Retina (tissue), 1 donor: ENCODE measurements at places on chromosomes 13 and 19.

DNA sequence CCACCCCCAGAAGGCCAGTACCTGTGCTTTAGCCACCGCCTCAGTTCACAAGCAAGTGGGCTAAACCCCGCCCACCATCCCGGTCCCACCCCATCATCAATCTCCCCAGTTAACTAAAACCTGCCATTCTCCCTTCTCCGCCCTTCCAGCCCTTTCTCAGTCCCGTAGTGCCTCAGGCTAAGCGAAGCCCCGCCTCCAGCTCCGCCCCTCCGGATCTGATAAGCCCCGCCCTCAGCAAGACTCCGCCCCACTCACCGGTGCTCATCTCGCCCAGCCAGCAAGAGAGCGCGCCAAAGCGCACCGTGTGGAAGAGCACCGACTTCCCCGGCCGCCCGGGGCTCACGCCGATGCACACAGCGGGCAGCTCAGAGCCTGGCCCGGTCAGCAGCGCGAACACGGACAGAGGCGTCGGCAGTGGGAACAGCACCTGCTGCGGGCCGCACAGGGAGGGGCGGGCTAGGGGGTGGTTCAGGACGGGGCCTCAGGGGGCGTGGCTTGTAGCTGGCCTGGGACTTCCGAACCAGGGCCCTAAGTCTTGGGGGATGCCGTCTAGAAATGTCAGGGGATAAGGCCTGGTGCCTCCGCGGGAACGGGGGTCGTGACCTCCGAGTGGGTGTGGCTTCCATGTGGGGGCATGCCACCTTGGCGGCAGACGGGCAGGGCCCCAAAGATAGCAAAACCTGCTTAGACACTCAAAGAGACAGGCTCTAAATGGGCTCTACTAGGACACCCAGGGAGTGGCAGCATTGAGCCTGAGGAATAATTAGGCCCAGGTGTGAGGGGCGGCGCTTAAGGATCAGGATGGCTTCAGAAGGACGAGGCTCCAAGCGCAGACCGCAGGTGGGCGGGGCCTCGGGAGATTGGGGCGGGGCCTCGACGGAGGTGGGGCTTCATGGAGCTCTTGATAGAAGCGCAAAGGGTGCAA is 21.4 kb downstream of the MAP4K1 start:
- DNase-seq = peak; percentile 85

- DNase-seq = no peak
These were observed 37.9 kb downstream of the N4BP2L1 start for GRCh38 chr13:32390048-32390447.

DNA sequence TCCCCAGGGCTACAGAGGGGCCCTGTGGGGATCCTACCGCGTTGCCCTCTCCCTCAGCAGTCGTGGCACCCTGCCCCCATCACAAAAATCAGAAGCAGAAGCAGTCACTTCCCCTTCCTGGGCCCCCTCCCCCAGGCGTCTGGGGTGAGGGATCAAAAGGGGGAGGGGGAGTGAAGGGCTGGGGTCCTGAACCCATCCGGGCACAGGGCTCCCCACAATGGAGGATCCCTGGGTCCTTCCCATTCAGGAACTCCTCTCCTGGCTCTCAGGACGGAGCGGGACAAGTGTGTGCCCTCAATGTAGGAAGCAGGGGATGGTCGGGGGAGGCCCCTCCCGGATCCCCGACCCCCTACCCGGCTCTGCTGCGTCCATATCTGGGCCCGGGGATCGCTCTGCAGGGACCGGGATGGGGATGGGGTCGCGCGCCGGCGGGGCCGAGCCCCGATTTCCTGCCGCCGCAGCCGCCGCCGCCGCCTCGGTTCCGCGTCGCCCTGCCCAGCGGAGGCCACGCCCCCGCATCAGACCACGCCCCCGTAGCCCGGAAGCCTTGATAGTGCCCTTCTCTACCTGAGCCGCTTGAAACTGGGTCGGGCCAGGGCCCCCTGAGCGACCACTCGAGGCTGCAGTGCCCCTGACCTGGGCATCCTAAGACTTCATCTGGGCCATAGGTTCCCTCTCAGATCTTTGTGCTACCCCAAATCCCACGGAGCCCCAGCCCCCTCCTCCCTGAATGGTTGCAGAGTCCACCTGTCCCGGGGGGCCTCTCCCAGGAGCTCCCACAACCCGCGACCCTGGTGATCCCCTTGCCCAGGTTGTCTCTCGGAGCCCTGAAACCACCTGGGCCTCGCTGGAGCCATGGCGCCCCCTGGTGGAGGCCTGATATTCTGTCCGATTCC is at the start of gene GMIP:
Gene GMIP, minus strand, starts transcription at position 500 of the 896 bp plus-strand sequence. Its CDS starts 128 bp downstream, at position 372.
- peak; percentile 88 for DNase-seq

DNA sequence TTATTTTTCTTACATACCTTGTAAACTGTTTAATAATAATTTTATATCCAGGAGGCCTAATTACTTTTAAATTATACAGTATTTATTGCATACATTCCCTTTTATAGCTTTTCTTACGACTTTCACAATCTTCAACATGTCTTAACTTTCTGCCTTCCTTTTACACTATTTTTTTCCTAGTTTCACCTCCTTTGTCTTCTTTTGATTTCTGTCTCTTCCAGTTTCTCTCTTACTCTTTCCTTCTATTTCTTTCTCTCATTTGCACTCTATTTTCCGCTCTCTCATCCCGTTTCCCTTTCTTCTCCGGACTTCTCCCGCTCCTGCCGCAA is 11.5 kb downstream of the ZNF552 start:
- no peak for DNase-seq

- DNase-seq = peak; percentile 48
These were observed 43.3 kb downstream of the SPATA13 start for GRCh38 chr13:24203811-24204210.

DNA sequence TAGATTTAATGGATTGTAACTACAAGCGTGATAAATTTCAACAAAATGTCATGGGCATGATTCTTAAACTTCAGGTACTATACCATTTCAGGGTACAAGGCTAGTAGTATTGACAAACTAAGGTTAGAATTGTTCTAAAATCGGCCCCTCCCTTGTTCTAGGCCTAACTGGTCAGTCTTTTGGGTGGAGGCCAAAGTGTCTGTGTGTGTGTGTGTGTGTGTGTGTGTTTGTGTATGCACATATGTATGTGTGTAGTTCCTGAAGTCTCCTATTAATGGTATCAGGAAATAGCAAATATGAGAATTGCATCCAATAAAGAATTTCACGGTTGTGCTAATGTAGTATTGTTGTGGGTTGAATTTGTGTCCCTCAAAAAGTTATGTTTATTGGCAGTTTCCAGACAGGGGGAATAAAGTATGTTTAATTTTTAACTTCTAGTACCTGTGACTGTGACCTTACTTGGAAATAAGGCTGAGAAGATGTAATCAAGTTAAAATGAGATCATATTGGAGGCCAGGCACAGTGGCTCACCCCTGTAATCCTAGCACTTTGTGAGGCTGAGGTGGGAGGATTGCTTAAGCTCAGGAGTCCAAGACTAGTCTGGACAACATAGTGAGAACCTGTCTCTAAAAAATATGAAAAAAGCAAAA is 119.2 kb downstream of the KLF5 start:
- DNase-seq = no peak

GRCh38 chr13:47216176-47216822 is 319.4 kb upstream of the HTR2A start:
- DNase-seq = no peak

DNA sequence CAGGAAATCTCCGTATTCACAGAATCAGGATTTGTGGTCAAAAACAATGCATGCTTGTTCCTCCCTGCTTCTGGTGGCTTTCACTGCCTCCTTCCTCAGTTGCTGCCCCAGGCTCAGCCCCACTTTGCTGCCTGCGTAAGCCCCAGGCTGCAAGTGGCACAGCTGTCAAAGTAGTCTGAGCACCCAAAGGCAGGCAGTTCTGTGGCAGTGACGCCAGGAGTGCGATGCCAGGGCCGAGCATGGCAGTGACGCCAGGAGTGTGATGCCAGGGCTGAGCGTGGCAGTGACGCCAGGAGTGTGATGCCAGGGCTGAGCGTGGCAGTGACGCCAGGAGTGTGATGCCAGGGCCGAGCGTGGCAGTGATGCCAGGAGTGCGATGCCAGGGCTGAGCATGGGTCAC is 77.3 kb upstream of the GPR183 start:
- no peak for DNase-seq

GRCh38 chr13:102793611-102794355 is 5.0 kb downstream of the POGLUT2 start:
- DNase-seq = no peak

DNA sequence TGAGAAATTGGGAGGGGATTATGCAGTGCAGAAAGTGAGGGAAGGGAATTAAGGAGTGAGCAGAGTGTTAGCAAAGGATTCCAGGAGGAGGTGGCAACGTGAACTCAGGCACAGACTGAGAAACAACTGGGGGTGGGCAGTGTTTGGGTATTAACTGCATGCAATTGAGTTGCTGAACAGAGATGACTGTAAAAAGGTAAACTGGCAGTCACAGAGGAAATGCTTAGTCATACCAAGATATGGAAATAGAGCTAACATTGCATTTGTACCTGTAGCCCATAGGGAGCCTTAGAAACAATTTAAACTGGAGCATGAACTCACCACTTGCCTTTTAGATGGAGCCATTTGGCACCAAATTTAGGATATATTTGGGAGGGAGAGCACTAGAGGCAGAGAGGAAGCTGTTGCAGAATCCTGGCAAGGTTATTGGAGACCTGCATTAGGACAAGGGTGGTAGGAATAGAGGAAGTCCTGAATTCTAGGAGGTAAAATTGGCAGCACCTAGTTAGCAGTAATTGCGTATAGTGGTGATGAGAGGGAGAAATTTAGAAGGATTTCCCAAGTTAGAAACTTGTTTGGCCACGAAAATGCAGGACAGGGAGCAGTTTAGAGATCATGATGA is 100.6 kb upstream of the FRY start:
- no peak for DNase-seq

GRCh38 chr13:106151056-106151699 is 384.3 kb downstream of the EFNB2 start:
- DNase-seq = no peak

DNA sequence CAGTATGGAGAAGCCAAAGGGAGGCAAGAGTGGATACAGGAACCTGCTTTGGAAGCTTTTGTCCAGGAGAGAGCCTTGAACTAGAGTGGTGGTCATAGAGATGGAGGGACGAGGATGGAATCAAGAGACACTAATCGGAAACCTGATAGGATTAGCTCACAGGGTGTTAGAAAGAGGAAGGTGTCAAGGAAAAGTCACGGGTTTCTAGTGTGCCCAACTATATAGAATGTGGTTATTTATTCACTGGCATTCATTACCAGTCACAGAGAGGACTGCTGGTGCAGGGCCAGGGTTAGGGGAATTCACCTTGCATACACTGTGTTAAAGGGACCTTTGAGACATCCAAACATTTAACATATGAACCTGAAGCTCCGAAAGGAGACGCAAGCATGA is 43.4 kb upstream of the URAD start:
- DNase-seq = no peak

DNA sequence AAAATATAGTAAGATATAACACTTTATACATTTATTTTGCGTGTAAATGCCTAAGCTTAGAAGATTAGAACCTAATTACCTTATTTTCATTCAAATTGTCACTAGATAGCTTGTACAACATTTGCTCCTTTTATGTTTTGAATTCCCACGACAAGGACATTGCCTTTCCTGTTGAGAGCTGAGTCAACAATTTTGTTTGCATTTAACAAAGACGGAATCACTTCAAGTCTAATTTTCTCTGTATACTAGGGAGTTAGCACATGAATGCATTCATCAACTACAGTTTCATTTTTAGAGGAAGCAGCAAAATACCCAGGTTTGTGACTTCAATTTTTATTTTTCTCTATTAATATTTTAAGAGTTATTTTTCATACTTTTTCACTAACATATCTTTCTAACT is 48.7 kb upstream of the PCCA start:
- no peak for DNase-seq
